ENCODE measurements at places on chromosomes 11 and 22.

GRCh38 chr22:37559901-37560607 lies at the start of gene CDC42EP1:
Gene CDC42EP1 (plus strand): TSS chr22:37560480. CDS start chr22:37566350, 5,870 bp downstream.
- no peak for DNase-seq

GRCh38 chr11:88358040-88358431 lies 20.5 kb upstream of the CTSC start:
- no peak for DNase-seq

- no peak for DNase-seq
These were observed 38.9 kb downstream of the LIMK2 start for GRCh38 chr22:31250740-31251600.

DNA sequence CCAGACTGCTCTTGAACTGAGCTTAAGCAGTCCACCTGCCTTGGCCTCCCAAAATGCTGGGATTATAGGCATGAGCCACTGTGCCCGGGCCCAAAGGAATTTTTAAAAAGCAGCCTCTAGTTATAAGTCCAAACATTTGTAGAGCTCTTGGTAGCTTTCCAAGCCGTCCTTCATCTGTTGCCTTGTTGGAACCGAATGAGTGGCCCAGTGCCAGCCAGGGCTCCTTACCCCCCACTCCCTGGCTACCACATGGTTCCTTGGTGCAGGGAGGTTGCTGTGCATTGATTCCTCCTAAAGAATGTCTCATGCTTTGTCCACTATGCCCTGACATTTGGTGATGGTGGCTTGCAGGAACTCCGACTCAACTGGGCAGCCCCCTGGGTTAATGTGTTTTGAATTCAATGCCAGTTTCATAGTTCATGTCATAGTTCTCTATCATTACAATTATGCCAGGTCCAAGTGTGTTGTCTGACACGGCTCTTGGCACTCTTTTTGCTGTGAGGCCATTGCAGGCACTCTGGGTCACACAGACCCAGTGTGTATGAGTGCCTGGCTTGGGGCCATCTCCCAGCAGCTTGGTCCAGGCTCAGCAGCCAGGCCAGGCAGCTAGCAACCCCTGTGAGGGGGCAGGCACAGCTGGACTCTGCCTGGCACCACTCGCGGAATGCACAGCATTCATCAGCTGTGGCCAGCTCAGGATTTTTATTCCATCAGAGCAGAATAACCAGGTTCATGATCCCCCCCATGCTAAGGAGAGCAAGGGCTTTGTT lies 13.3 kb upstream of the MICALL1 start:
- no peak for DNase-seq

- DNase-seq: no peak
These were observed 12.9 kb downstream of the RNF141 start for GRCh38 chr11:10528121-10528520.

DNA sequence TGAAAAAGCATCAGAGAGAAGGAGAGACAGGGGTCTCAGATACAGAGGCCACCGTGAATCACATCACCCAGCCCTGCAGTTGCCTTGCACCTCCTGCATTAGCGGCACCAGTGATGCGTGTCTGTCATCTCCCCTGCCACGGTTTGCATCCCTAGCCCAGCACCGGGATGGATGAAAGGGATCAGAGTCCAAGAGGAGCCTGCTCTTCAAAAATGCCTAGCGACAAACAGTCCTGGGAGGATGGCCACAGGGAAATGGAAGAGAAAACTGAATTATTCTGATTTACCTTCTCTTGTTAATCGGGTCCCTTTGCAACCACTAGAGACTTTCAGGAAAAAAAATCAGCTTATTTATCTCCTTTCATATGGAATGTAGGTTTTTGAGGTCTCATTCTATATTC lies 495.6 kb upstream of the KIRREL3 start:
- no peak for DNase-seq
